ENCODE measurements at places on chromosomes 5 and 9. TPM values are rescaled to one million over a fixed set of nuclear protein-coding genes. Genes with fewer than 3 reads are reported as not detected.

FAM13B gene
- total RNA-seq: 28.9 TPM

AJM1 gene
- 3.2 TPM for total RNA-seq

CAMK4 gene
- 57.4 TPM for total RNA-seq

MARVELD2 gene
- total RNA-seq: 0.40 TPM

CACFD1 gene
- total RNA-seq: 1.3 TPM

HEMGN gene
- total RNA-seq: 0.31 TPM

SPATA31E1 gene
- not detected for total RNA-seq

Measured in CD8-positive, alpha-beta memory T cell (primary cell).